ENCODE measurements at places on chromosomes 3 and 15.
A peak's percentile ranks its signal among the peaks of the same experiment; 100 is the strongest.

- no peak for DNase-seq
These were observed 3.8 kb downstream of the AMIGO3 start for GRCh38 chr3:49715611-49716121.

GRCh38 chr15:45744236-45744589, 109.4 kb downstream of the SQOR start:
- DNase-seq = no peak

GRCh38 chr3:69647081-69647480, 92.2 kb upstream of the MITF start:
- no peak for DNase-seq

DNA sequence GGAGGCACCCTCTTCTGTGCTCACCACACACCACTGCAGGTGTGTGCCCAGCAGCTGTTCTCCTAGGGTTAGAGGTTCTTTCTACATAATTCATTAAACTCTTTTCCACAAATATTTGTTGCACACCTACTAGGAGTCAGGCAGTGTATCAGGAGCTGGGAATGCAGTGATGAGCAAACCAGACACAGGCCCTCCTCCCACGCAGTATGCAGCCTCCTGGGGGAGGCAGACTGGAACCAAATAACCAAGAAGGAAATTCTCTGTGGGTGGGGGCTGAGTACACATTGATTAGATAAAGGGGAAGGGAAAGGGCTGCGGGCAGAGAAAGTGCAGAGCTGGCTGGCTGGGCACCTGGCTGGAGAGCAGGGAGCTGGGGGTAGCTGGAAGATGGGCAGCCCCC, 18.5 kb upstream of the C3orf22 start:
- DNase-seq = no peak

DNA sequence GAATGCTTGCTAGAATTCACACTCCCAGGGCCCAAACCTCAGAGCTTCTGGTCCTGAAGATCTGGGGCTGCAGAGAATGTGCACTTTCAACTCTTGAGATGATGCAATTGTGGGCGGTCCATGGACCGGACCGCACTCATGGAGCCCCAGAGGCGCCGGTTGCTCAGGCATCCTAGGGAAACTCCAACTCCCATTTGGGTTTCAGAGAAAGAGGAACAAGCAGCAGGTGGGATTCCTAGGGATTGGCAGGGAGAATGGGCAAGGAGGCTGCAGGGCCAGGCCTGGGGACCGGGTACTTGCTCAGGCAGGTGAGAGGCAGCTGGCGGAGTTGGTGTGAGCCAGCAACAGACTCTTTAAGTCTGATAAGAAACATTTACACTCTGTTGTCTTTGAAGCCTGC, 3.5 kb downstream of the NOX5 start:
- no peak for DNase-seq

DNA sequence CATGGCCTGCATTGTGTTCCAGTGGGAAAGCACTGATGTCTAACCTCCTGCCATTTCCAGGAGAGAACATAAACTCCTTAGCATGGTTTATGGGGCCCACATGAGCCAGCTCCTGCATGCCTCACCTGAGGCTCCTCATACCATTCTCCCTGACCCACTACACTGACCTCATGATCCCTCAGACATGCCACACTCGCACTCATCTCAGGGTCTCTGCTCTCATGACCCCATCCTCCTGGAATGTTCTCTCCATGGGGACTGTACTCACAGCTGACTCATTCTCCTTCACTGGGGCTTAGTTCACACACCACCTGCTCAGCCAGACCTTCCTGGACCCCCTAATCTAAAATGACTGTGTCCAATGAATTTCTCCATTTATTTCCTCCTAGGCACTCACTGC, 4.0 kb upstream of the LMCD1 start:
- peak; percentile 56 for DNase-seq

- DNase-seq = no peak
These were observed 8.7 kb upstream of the RASA2 start for GRCh38 chr3:141478139-141478538.

DNA sequence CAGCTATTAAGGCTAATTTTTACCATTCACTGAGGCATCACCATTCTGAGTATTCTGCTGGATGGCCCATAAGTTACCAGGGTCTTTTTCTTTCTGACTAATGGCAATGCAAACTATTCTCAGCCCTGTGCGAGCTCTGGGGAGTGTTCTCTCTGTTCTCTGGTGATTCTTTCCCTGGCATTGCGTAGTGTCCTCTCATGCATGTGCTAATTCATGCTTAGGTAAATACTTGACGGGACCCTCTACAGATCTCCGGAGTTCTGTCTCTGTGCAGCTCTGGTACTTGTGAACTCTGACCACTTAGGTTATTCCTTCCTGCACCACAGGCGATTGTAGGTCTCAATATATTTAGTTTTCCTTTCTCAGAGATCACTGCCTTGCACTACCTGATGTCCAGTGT, 34.8 kb downstream of the UBE2E1 start:
- DNase-seq = no peak

GRCh38 chr3:89216016-89216739, 108.8 kb downstream of the EPHA3 start:
- DNase-seq = peak; percentile 29

GRCh38 chr3:34793057-34793456, 846.3 kb upstream of the ARPP21 start:
- DNase-seq = peak; percentile 37

DNA sequence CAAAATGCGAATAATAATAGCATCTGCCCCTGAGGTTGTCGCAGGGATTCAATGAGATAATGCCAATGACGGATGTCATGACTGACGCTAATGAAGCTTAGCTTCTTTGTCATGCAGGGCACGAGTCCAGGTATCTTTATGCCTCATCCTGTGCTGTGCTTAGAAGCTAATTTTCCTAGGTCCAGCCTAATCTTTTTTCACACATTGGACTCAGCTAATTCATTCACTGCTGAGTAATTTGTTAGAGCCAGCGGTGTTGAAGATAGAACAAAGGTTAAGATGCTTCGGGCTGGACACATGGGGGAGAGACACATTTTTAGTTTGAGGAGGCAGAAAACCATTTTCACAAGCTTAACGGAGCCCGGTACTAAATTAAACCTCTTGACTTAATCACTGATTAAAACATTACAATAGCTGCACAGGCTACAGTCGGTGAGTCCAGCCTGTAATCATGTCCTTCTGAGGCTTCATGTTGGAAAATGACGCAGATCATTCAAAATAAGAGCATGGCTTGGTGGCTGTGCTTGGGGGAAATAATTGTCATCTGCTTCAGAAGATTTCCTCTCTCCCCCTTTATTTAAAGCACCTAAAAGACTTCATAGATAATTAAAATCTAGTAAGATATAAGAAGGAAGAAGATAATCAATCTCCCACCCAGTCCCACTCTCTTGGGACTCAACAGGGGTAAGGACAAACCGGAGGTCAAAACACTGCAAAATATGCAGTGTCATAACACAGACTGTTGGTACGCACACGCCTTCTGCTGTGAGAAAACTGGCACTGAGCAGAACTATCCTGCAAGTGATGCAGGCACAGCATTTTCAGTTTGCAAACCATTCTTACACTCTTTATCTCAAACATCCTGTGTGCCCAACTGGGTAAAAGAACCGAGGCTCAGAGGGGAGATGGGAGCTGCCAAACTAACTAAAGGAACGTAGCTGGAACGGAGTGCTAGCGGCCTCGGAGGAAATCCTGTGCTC, 3.3 kb upstream of the CCDC174 start:
- no peak for DNase-seq

- no peak for DNase-seq
These were observed 20.8 kb downstream of the NBEAL2 start for GRCh38 chr3:47000198-47000815.

DNA sequence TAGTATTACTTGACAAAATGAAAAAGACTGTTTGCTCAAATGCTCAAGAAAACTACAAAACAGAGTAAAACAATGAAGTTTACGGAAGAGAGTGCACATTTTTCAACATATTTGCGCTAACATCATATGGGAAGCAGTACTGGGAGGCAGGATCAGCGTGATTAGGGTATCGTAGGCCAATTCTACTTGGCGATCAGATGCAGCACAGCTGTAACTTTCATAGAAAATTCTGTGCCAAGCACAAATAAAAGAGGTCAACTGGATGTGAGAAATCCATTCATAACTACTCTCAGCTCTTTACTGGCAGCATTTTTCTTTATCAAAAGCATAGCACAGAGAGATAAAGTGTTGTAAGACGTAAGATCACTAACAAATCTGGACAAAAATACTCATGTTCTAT, 1196.3 kb upstream of the GBE1 start:
- no peak for DNase-seq
